ENCODE measurements at places on chromosomes 1 and 21.

GRCh38 chr1:160058087-160058486, 11.9 kb downstream of the KCNJ10 start:
- DNase-seq = no peak

GRCh38 chr1:183040547-183040971, 17.3 kb downstream of the LAMC1 start:
- no peak for DNase-seq

DNA sequence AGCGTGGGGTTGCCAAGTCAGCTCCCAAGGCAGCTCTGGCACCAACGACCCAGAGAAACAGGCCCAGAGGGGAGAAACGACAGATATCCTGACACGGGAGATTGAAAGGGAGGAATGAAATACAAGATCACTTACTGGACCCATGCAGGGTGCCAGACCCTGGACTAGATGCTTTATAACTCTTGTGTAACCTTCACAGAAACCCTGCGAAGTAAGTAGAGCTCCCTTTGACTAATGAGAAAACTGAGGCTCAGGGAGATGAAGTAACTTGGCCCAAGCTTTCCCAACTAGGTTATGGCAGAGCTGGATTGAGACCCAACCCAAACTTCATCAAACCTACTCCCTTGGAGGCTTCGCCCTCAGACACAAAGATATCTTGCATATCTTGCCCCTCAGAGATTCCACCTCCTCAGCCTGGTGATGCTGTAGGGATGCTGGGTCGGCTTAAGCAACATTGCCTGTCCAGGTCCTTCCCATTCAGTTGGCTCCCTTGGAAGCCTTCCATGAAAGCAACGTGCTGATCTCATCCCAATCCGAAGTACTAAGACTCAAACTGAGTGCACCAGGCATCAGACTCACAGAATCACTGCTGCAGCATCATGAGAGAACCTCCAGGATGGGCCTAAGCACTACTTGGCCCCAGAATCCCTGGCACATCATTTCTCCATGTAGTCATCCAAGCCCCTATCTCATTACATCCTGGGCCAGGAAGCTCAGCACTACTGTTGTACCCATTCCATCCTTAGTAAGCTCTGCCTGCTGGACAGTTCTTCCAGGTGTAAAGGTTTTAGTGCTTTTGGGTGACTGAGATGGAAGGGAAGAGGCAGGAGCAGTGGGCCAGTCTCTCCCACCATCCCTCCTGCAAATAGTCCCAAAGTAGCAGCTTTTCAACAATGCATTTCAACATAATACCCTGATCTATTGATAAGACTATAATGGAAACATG, 1.1 kb upstream of the IGSF9 start:
- no peak for DNase-seq

DNA sequence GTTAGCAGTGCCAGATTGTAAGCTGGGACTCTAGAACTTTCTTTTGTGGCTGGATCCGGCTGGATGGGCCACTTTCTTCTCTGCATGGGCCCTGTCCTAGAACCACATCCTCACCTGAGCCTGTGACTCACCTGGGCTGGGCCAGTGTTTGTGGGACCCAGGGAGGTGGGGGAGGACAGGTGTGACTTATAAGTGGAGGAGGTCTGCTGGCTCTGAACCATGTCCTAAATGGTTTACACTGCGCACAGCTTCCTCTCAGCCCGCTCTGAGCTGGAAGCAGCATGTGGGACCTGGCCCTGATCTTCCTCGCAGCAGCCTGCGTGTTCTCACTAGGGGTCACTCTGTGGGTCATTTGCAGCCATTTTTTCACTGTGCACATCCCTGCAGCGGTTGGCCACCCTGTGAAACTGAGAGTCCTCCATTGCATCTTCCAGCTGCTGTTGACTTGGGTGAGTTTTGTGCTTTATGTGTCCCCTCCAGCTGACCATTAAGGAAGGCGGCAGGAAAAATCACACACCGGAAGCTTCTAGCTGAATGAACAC, at the start of gene AADACL3:
Gene AADACL3, plus strand, starts transcription at position 215 of the 542 bp plus-strand sequence. Its CDS starts 67 bp downstream, at position 282.
- no peak for DNase-seq

DNA sequence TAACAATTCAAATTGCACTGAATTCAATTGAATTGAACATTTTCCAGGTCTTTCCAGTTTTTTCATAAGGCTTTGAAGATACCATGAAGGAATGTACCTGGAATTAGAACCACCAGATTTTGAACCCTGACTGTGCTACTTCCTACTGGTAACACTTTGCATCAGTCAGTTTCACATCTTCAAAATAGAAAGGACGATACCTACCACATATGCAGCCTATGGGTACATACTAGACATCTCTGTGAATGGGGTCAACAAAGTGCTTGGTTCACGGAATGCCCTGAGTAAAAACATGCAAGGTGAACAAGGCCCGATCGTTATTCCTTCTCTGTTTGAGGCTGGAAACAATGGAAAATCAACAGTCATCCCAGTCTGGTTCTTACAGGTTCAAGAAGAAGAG, 41.2 kb upstream of the WLS start:
- no peak for DNase-seq

Data from stimulated activated CD4-positive, alpha-beta T cell treated with anti-CD3 and anti-CD28 coated beads, Interleukin-4, amount 100 ng/mL, for 1 hour (primary cell).